Stomach (tissue), 19 donors: ENCODE measurements at places on chromosomes 1 and 21. TPM values are rescaled to one million over a fixed set of nuclear protein-coding genes. Genes with fewer than 3 reads are reported as not detected.

The SELENBP1 gene
- polyA plus RNA-seq: 102 TPM

The CREB3L4 gene
- 11.8 TPM for polyA plus RNA-seq

The IGSF9 gene
- 2.0 TPM for polyA plus RNA-seq

The HHAT gene
- 0.93 TPM for polyA plus RNA-seq

The OR2L2 gene
- polyA plus RNA-seq: not detected

The FCGR2B gene
- 2.0 TPM for polyA plus RNA-seq

The GABRD gene
- 0.95 TPM for polyA plus RNA-seq

The RASAL2 gene
- polyA plus RNA-seq: 2.0 TPM

The AMY1A gene
- not detected for polyA plus RNA-seq

The SPATC1L gene
- polyA plus RNA-seq: 13.7 TPM

The ADAM30 gene
- polyA plus RNA-seq: not detected

The MAP1LC3C gene
- polyA plus RNA-seq: 2.3 TPM

The DYNLT5 gene
- 0.38 TPM for polyA plus RNA-seq

The SPRR2B gene
- polyA plus RNA-seq: not detected

The NTMT2 gene
- not detected for polyA plus RNA-seq

The RPE65 gene
- polyA plus RNA-seq: 0.46 TPM

The ARTN gene
- 4.8 TPM for polyA plus RNA-seq

The TEX38 gene
- polyA plus RNA-seq: not detected

The SLC16A4 gene
- polyA plus RNA-seq: 2.6 TPM

DNA sequence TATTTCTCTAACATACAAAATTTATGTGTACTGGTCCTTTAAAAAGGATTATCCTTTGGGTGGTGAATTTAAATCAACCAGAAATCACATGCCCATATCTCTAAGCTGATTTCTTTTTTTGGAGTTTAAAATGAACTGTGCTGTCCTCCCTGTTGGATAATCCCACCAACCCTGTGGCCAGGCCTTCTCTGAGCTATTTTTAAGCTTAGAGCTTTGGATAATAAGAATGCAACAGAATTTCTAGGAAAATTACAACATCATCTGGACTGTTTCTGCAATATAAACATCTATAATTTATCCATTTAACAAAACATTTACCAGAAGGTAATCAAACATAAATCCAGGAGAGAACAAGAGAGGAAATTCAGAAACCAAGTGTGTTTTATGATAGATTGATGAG is 88.3 kb downstream of the LRRC40 start:
- no peak for DNase-seq

GRCh38 chr1:16132325-16132785 is 23.5 kb downstream of the EPHA2 start:
- no peak for DNase-seq

GRCh38 chr1:207288315-207288714 is 33.2 kb upstream of the CD55 start:
- DNase-seq: no peak

- no peak for DNase-seq
These were observed 1.5 kb downstream of the AKIRIN1 start for GRCh38 chr1:38992412-38993111.

DNA sequence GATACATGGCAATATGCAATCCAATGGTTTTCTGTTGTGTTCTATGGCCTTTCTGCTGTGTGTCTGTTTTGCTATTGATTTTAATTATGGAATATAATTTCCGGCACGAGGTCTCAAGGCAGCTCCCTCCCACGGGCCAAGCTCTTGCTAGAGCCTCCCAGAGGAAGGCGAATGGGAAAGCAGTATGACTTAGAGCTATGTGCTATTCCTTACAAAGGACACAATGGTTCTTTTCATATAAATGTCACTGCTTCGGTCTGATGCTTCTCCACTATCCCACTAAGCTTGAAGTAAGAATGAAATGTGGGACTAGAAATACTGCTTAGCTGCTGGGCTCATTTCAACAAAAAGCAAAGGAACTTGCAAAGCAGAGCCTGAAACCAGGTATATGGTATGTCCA is 322.2 kb upstream of the BEND5 start:
- no peak for DNase-seq

DNA sequence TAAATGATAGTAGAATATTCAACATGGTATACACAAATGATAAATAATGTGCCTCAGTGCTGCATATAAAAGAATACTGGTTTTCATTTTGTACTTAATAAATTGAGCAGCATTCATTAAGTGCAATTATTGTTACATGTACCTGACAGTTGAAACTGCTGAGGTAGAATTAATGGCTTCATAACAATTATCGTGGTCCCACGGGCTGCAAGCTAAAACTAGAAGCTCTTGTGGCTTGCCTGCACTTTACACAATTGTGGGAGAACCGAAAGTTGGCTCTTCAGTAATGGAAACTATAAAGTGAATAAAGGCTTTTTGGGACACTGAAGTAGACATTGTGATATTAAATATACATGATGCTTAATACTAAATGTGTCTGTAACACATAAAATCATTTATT is 23.2 kb downstream of the INSL5 start:
- no peak for DNase-seq

DNA sequence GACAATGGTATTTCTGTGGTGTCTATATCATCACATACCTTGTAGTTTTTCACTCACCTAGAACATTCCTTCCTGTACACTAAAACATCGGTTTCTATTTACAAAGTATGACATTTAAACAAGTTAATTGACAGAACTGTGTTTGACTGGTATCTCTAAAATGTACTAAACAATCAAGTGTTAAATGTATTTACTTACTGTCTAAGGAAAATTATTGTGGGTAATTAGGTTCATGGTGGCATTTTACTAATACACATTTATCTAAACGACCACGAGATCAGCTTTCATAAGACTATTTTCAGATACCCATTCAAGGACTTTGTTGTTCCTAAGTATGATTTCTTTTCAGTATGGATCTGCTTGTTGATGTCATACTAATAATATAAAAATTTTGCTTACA is 115.2 kb downstream of the ADGRL2 start:
- no peak for DNase-seq

GRCh38 chr1:244802041-244802440 is 33.4 kb upstream of the COX20 start:
- peak; percentile 29 for DNase-seq

GRCh38 chr1:167455786-167456446 is 62.4 kb downstream of the CD247 start:
- peak; percentile 37 for DNase-seq

- DNase-seq: peak; percentile 41
These were observed 62.6 kb downstream of the CDC14A start for GRCh38 chr1:100414693-100415497.

DNA sequence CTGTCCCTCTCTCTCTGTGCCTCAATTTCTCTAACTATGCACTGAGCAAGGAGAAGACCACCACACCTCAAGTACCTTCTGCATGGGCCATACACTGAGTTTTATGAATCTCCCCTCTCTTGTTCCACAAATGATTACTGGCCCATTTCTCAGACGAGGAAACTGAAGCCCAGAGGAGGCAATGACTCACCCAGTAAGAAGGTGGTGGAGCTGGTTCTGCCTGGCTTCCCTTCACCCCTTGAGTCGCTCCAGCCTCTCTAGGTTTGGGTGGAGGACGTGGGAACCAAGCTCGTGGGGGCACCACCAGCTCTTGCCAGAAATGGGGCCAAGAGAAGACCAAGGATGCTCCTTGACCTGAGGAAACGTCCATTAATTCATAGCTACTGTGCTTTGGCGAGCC is 21.3 kb upstream of the RUNX3 start:
- DNase-seq: no peak

GRCh38 chr21:32312976-32313375 is 14.3 kb downstream of the MRAP start:
- no peak for DNase-seq

DNA sequence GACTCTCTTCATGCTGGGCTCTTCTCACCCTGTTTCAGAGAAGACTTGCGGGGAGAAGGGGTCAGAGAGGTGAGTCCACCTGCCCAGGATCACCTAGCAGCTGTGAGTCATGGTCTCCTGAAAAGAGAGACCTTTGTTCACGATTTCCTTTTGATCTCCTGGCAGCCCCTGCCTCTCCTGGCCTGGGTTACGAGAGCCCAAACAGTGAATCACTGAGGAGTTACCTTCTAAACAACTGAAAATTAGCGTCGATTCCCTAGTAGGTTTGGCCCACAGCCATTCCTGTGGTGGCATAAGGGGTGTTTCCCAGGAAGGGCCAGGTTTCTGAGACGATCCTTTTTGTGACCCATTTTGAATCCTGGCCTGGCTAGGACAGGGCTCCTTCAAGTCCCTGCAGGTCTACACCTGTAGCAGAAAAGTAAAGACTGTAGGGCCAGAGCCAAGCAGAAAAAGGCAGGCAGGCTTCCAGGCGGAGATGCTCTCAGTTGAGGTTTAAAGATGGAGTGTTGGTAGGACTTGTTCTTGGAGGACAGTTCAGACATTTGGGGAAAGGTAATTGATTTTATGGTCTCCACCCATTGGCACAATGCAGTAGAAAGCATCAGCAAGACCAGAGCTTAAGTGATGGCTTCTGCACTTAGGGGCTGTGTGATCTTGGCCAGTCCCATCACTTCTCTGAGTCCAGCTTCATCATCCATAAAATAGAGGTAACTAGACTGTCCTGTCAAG is 2.1 kb upstream of the PLA2G2E start:
- DNase-seq: no peak

GRCh38 chr1:204319027-204319426 is 40.7 kb downstream of the PLEKHA6 start:
- no peak for DNase-seq

DNA sequence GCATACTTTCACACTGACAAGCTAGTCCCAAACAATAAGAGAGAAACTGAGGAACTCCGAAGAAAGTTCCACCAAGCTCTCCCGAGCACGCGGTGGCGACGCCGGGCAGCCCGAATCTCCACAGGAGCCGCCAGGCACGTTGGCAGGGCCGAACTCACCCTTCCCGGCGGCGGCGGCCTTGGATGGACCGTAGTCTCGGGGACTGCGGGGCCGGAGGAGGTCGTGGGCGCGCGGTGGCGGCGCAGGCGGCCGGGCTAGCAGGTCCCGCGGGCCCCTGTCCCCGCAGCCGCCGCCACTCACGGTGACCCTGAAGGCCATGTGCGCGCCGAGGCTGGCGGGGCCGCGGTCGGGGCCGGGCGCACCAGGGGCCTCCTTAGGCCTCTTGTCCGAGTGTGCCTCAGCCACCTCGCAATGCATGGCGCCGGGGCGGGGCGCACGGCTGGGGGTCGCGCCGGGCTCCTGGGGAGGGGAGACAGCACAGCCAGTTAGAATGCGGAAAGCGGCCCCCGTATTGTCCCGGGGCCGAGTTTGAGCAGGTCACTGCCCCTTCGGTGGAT is 1.2 kb downstream of the GLIS1 start:
- no peak for DNase-seq

DNA sequence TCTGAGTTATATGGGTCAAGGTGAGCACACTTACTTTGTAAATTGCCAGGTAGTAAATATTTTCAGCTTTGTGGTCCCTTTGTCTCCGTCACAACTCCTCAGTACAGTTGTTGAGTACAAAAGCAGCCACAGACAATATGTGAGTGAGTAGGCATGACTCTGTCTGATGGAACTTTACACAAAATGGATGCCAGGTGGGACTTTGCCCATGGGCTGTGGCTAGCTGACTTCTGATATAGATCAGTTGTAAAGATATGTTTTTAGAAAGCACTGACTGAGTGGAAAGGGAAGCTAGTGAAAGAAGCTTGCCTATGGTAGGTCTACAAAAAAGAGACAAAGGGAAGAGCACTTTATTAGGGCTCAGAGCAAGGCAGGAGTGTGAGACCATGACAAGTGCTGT is 23.1 kb upstream of the IGSF5 start:
- no peak for DNase-seq

- no peak for DNase-seq
These were observed 88.5 kb downstream of the BEND5 start for GRCh38 chr1:48688102-48688760.

- DNase-seq: no peak
These were observed 7.6 kb upstream of the C1QA start for GRCh38 chr1:22628698-22629444.

DNA sequence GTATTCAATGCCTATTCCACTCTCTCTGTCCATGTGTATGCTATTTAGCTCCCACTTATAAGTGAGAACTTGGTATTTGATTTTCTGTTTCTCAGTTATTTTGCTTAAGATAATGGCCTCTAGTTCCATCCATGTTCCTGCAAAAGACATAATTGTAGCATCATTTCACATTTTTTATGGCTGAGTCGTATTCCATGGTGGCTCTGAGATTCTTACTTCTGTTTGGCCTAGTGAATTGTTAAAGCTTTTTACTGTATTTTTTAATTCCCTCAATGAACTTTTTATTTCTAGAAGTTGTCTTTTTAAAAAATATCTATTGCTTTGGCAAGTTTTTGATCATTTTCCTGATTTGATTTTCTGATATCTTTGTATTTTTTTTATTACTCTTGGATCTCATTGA is 635.6 kb downstream of the PLA2G4A start:
- DNase-seq: no peak

- DNase-seq: no peak
These were observed 45.5 kb downstream of the TNFSF4 start for GRCh38 chr1:173161510-173162221.

DNA sequence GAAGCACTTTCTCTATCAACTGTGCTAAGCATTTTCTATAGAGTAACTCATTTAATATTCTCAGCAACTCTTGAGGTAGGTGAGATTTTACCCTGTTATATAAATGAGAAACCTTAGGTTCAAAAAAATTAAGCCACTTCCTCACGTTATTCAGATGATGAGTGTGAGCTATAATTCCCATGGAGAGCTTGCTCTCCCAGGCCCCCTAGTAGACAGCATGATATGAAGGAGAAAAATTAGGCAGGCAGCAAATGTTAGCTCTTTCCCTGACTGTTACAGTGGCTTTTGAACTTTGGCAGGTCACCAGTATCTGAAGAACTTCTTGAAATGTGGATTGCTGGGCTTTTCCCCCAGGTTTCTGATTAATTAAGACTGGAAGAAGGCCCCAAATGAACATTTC is 753.1 kb downstream of the NCAM2 start:
- DNase-seq: no peak

DNA sequence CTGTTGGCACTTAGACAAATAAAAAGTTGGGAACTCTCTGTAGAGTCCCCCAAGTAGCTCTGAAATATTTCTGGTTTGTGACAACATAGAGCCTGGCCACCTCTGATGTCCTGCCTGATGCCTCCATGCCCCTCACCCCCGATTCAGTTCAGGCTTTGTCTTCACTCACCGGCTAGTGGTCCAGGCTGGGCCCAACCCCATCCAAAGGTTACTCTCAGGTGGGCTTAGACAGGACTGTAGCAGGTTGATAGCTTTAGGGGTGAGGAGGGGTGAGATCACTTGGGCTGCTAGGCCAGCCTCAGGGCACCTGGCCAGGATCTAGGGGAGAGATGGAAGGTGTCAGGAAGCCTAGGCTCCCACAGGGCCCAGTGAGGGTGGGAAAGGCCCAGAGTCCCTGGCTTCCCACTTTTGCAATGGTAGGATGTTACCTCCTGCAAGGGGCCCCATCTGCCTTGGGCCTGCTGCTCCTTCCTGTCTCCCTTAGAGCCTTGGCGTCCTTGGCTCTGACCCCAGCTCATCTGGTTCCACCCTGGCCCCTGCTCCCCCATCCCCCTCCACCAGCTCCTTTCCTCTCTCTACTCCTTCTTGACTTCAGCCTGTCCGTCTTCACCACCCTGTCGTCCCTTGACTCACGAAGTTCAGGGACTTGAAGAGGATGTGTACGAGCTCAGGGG is 6.7 kb downstream of the EPS8L3 start:
- DNase-seq: no peak
